ENCODE measurements at places on chromosomes 5 and 9.

- DNase-seq: no peak
These were observed 67.6 kb upstream of the RNF130 start for GRCh38 chr5:180138976-180139730.

DNA sequence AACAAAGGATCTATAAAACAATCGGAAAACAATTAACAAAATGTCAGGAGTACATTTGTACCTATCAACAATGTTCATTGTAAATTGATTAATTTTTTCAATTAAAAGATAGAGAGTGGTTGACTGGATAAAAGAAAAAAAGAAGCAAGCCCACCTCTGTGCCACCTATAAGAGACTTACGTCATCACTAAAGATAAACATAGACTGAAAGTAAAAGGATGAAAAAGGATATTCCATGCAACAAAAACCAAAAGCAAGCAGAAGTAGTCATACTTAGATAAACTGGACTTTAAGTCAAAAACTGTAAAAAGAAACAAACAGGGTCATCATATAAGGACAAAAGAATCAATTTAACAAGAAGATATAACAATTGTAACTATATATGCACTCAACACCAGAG lies 197.4 kb downstream of the RASEF start:
- DNase-seq: no peak

DNA sequence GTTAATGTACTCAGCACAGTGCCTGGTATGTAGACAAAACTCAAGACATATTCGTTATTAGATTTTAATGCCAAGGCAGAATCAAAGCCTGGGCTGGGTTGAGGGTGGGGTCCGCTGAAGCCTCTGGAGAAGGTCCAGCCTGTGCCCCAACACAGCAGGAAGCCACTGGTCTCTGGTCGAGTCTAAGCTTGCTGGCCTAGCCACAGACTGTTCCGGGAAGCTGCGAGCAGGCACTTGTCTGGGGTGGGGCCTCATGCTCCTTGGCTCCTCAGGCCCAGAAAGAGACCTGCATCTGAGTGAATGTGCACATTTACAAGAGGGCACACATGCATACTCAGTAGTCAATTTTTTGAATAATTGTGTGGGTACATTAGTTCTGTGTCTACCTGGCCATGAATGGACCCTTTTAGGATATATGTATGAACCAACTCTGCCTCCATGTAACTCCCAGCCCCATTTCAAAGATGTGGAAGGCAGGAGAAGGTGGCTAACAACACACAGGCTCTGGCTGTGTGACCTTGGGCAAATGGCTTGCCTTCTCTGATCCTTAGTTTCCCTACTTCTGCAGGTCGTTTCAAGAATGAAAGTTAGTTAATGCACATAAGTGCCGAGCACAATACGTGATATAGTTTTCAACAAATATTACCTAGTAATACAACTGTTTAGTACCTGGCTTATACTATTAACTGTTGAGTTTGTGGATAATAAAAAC lies 18.3 kb downstream of the FAT2 start:
- no peak for DNase-seq

- DNase-seq: peak; percentile 12
These were observed 36.4 kb downstream of the GLT6D1 start for GRCh38 chr9:135602789-135603481.

DNA sequence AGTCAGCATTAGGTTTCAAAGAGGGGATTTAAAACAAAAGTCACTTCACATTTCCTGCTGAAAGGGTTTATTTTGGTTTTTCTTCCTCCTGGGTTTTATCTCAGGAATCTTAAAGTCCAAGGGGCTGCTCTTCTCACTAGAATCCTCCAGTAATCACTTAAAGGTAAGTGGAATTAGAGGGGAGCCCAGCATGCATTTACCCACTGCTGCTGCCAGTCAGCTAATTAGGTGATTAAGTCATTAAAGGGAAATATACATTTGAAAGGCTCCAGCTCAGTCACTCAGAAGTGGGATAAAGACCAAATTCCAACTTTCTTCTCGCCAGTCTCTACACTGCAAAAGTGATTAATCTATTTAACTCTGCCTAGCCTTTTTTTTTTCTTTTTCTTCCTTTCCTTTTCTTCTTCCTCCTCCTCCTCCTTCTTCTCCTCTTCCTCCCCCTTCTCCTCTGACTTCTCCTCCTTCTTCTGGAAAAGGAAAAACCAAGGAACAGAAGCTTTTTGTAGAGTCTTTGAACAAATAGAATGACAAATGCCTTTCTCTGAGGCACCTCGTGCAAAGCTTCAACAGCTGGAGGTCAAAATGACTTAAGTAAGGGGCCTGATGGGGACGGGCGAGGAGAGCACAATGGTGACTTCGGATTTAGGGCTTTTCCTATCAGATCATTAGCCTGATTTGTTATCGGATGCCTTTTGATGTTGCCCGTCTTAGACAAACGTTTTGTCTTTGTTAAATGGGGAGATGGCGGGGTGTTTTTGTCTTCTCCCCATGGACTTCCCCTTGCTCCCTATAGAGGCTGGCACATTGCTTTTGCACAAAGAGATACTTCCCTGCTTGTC lies 617.6 kb downstream of the IRX1 start:
- DNase-seq: no peak

DNA sequence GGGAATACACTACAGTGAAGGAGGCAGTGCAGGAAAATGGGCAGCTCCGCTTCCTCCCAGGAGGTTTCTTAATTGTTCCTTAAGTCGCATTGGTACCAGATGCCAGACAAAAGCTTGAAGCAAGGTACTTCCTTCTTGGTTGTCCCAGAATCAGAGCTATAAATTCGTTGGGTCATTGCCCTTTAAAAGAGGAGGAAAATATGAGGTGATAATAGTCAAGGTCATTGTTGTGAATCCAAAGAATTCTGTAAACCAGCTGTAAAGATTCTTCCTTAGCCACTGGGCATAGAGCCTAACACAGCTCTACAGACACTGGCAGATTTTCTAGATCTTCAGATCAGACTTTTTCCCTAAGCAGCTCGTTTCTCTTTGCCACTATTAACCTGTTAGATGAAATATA lies 444.1 kb upstream of the TLE4 start:
- DNase-seq: peak; percentile 13

All from fibroblast of skin of abdomen (primary cell).